ENCODE measurements at places on chromosomes 7 and 10.
A peak's percentile ranks its signal among the peaks of the same experiment; 100 is the strongest.

GRCh38 chr7:32416846-32417245, 73.3 kb downstream of the LSM5 start:
- H3K27ac ChIP-seq, result no peak overlapping the region
- H3K36me3 ChIP-seq, result no peaks in the 10 kb centered on the region
- H3K27me3 ChIP-seq, result no peaks in the 10 kb centered on the region
- H3K4me1 ChIP-seq, result no peaks in the 10 kb centered on the region
- no peak for DNase-seq

DNA sequence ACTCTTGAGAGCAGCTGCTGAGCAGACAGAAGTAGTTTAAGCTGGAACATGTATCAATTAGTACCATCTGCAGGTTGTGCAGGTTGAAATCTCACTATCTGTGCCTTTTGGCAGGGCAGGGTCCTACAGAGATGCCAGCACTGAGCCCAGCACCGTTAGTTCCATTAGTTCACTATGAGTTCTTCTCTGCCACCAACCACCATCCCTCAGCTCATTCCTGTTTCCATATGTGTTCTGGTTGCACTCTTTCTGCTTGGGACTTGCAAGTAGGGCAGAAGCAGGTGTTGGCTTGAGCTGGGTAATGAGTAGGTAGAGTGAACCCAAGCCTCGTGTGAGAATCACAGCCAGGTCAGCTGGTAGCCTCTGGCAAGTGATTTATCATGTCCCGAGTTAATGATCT, 2.8 kb downstream of the SMO start:
- H3K27ac ChIP-seq, result no peak overlapping the region
- peaks cover 11% of the 10 kb centered on the region for H3K27me3 ChIP-seq
- peaks cover 18% of the 10 kb centered on the region for H3K4me1 ChIP-seq
- H3K36me3 ChIP-seq, result no peaks in the 10 kb centered on the region

DNA sequence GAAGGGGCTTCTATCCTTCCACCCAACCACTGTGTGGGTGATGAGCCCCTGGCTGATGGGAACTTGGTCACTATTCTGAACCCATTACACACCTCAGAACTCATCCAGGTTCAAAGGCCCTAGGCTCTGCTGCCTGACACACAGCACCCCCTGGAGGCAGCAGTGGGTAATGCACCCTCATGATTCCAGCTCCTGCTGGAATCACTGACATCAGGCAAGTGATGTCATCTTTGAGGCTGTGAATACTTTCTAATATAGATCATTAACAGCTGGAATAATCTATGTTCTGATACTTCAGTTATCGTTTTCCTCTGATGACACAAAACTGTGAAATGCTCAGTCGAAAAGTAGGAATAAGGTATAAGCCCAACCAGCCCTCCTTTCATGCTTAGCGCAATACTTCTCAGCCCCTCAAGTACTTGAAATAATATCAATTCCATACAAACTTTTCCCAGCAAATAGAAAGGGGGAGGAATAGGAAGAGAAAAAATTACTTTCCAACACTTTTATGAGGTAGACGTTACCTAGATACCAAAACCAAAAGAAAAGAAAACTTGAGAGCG, 7.5 kb upstream of the RBP3 start:
- H3K27ac ChIP-seq, result no peak overlapping the region
- H3K4me3 ChIP-seq, result no peak overlapping the region
- no peaks in the 10 kb centered on the region for H3K36me3 ChIP-seq
- no peaks in the 10 kb centered on the region for H3K27me3 ChIP-seq
- DNase-seq, result no peak

- no peak overlapping the region for H3K27ac ChIP-seq
- H3K4me3 ChIP-seq, result no peak overlapping the region
- H3K27me3 ChIP-seq, result no peaks in the 10 kb centered on the region
- H3K4me1 ChIP-seq, result peaks cover 41% of the 10 kb centered on the region
- DNase-seq, result no peak
- H3K36me3 ChIP-seq, result no peaks in the 10 kb centered on the region
Measured at GRCh38 chr10:1464881-1465417, 272.4 kb downstream of the ADARB2 start.

DNA sequence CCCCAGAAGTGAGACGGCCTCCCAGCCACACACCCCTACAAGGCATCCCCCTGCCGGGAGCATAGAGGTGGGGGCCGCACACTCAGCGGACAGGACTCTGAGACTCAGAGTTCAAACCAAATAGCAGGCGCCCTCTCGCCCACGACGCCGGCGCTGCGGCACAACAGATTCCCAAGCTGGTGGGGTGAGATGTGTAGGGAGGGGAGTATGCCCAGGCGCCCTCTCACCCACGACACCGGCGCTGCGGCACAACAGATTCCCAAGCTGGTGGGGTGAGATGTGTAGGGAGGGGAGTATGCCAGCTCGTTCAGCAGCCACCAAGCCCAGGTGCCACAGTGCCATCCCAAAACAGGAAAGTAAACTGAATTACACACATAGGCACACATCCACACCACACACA, 64.7 kb downstream of the TCERG1L start:
- DNase-seq, result no peak
- H3K27me3 ChIP-seq, result no peaks in the 10 kb centered on the region
- peaks cover 30% of the 10 kb centered on the region for H3K4me1 ChIP-seq
- no peaks in the 10 kb centered on the region for H3K36me3 ChIP-seq

- H3K27ac ChIP-seq, result no peak overlapping the region
- DNase-seq, result no peak
- no peaks in the 10 kb centered on the region for H3K27me3 ChIP-seq
- no peaks in the 10 kb centered on the region for H3K36me3 ChIP-seq
- no peaks in the 10 kb centered on the region for H3K4me1 ChIP-seq
Measured at GRCh38 chr7:55306331-55306730, 58.8 kb upstream of the LANCL2 start.

DNA sequence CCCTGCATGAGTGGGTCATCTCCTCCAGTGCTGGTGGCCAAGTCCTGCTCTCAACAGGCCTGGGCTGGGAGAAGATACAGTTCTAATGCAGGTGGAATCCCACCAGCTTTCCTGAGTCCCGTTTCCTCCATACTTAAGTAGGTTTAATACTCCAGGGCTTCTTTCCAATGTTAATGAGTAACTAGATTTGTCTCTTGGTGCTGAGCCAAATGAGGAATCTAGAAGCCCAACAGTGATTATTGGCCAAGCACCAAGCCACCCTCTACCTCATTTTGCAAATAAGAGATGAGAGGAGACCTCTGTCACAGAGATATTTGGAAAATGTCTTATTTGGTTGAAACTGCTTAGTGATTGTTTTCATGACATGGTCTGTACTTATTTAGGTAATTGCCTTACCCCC, 37.1 kb downstream of the STARD3NL start:
- H3K27me3 ChIP-seq, result no peaks in the 10 kb centered on the region
- H3K4me3 ChIP-seq, result no peak overlapping the region
- H3K36me3 ChIP-seq, result peaks cover 16% of the 10 kb centered on the region
- peaks cover 4% of the 10 kb centered on the region for H3K4me1 ChIP-seq
- DNase-seq, result no peak

- DNase-seq, result no peak
- H3K27ac ChIP-seq, result no peak overlapping the region
- no peaks in the 10 kb centered on the region for H3K27me3 ChIP-seq
- H3K4me3 ChIP-seq, result no peak overlapping the region
Measured at GRCh38 chr10:114472877-114473253, 68.6 kb upstream of the AFAP1L2 start.

- H3K27ac ChIP-seq, result peak overlapping the region; percentile 52
- peak; percentile 22 for DNase-seq
- H3K4me3 ChIP-seq, result peak overlapping the region; percentile 84
- no peaks in the 10 kb centered on the region for H3K36me3 ChIP-seq
Measured at GRCh38 chr7:120856621-120857352, 1.2 kb downstream of the TSPAN12 start.

DNA sequence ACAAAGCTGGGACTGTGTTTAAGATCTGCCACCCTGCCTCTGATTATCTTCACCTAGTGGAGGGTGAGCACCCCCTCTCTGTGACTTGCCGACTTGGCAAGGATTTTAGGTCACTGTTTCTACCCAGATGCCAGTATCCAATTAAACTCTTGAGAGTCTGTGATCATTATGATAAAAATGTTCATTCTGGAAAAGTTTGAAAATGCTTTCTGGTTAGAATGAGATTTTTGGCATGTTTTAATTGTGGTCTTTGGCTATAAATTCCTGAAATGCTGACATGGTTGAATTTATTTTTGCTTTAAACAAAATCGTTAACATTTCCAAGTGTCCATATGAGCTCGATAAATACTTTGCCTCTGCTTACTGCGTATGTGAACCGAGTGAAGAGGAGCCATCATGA, 221.4 kb downstream of the BICC1 start:
- H3K36me3 ChIP-seq, result no peaks in the 10 kb centered on the region
- H3K27ac ChIP-seq, result no peak overlapping the region
- DNase-seq, result no peak

- no peaks in the 10 kb centered on the region for H3K36me3 ChIP-seq
Measured at GRCh38 chr7:135490783-135491182, 19.1 kb downstream of the CNOT4 start.

- no peak overlapping the region for H3K27ac ChIP-seq
- H3K4me1 ChIP-seq, result peaks cover 23% of the 10 kb centered on the region
- H3K4me3 ChIP-seq, result no peak overlapping the region
- peak; percentile 73 for DNase-seq
- H3K27me3 ChIP-seq, result no peaks in the 10 kb centered on the region
Measured at GRCh38 chr10:118568327-118568848, 27.1 kb downstream of the PRLHR start.

DNA sequence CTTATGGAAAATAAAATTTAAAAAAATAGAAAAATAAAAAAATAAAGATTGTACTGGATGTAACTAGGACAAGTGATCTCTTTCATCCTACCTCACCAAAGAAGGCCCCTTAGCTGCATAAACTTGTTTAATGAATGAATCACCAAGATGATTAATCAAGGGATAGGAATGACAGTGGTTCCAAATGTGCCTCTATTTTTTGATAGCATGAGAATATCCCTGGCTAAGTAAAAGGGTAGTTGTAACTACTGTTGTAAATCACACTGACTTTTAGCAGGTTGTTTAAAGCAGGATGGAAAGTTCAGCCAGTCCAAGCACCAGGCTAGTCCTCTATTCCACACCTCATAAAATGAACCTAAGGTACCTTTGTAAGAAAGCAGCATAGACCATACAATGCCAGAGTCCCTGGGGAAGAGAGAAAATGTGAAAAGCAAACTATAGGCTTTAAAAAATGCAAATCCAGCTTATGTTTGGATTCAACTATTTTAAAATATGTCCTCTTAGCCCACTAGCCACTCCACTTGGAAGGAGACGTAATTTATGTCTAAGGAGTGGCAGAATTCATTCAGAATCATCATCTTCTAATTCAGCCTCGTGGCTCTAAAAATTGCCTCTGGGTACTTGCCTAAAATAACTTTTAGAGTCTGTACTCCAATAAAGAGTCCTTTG, 126.8 kb downstream of the SKIDA1 start:
- no peaks in the 10 kb centered on the region for H3K36me3 ChIP-seq
- H3K4me3 ChIP-seq, result no peak overlapping the region
- H3K27ac ChIP-seq, result no peak overlapping the region
- H3K4me1 ChIP-seq, result peaks cover 5% of the 10 kb centered on the region
- DNase-seq, result no peak

DNA sequence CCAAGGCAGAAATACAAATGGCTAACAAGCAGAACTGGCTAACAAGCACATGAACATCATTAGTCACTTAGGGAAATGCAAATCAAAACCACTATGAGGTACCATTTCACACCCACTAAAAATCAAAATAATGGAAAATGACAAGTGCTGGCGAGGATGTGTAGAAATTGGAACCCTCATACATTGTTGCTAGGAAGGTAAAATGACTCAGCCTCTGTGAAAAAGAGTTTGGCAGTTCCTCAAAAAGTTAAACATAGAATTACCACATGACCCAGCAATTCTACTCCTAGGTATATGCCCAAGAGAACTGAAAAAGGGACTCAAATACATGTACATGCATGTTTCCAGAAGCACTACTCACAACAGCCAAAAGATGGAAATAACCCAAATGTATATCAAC, 52.8 kb upstream of the ANAPC16 start:
- H3K27ac ChIP-seq, result no peak overlapping the region
- no peaks in the 10 kb centered on the region for H3K4me1 ChIP-seq
- no peaks in the 10 kb centered on the region for H3K27me3 ChIP-seq
- H3K4me3 ChIP-seq, result no peak overlapping the region

DNA sequence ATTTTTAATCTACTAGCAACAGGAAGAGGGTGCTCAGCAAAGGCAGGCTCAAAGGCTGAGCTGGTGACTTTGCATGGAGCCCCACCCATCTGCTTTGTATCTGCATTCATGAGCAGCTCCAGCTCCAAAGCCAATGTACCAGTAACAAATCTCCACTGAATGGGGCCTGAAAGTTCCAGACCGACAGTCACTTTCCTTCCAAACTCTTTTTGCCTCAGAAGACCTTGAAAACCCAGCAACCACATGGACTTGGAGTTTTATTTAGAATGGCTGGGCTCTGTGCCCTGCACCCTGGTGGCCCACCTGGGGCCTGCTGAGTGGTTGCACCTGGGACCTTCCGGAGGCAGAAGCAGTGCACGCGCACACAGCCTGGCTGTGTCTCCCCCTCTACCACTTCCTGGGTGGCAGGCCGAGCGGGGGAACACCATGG, 195.0 kb upstream of the PLXNA4 start:
- H3K27ac ChIP-seq, result no peak overlapping the region
- no peak overlapping the region for H3K4me3 ChIP-seq
- peaks cover 4% of the 10 kb centered on the region for H3K4me1 ChIP-seq
- H3K27me3 ChIP-seq, result no peaks in the 10 kb centered on the region

DNA sequence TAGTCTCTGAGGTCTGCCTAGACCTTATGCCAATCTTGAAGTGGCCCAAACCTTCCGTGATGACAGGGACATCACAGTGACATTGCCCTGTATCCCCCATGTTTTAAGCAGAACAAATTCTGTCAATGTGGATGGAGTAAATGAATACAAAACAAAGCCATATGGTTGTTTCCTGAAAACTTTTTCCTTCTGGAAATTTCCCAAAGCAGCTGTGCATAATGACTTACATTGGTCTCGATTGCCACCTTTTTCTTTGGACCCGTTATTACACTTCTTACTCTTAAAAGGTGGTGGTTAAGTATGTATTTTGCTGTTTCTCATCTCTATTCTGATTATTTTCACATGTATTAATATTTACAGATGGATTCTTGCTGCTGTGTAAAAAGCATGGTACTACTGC, 411.2 kb upstream of the KLF6 start:
- no peak overlapping the region for H3K27ac ChIP-seq
- H3K4me1 ChIP-seq, result no peaks in the 10 kb centered on the region
- no peaks in the 10 kb centered on the region for H3K36me3 ChIP-seq
- H3K4me3 ChIP-seq, result no peak overlapping the region

Measured in spinal cord (tissue), 10 donors.